ENCODE measurements at places on chromosomes 7 and 10. TPM values are rescaled to one million over a fixed set of nuclear protein-coding genes. Genes with fewer than 3 reads are reported as not detected.

TCERG1L gene
- 0.10 TPM for total RNA-seq

UPK3B gene
- 1.6 TPM for total RNA-seq

INHBA gene
- 1.2 TPM for total RNA-seq

CTBP2 gene
- 76.4 TPM for total RNA-seq

OR9A2 gene
- not detected for total RNA-seq

CCDC7 gene
- 14.9 TPM for total RNA-seq

PCLO gene
- not detected for total RNA-seq

CFAP58 gene
- total RNA-seq = 0.67 TPM

OR6V1 gene
- total RNA-seq = not detected

RET gene
- total RNA-seq = not detected

ZEB1 gene
- total RNA-seq = 42.8 TPM

ZSWIM8 gene
- 148 TPM for total RNA-seq

WAC gene
- 136 TPM for total RNA-seq

GPER1 gene
- total RNA-seq = not detected

SLC29A3 gene
- 3.4 TPM for total RNA-seq

ARF5 gene
- 69.0 TPM for total RNA-seq

CYP3A4 gene
- not detected for total RNA-seq

ANKRD2 gene
- not detected for total RNA-seq

GTF2IRD1 gene
- total RNA-seq = not detected

ASZ1 gene
- total RNA-seq = not detected

SFXN3 gene
- total RNA-seq = 12.5 TPM

ABCC2 gene
- total RNA-seq = 3.4 TPM

PTPN20 gene
- 0.67 TPM for total RNA-seq

ANKRD7 gene
- not detected for total RNA-seq

Measured in natural killer cell treated with Interleukin-12 subunit alpha and Interleukin-12 subunit beta and Interleukin-15 and Interleukin-18, amount 100 ng/mL, for 72 hours (primary cell).